ENCODE measurements at places on chromosomes 13 and 19.

DNA sequence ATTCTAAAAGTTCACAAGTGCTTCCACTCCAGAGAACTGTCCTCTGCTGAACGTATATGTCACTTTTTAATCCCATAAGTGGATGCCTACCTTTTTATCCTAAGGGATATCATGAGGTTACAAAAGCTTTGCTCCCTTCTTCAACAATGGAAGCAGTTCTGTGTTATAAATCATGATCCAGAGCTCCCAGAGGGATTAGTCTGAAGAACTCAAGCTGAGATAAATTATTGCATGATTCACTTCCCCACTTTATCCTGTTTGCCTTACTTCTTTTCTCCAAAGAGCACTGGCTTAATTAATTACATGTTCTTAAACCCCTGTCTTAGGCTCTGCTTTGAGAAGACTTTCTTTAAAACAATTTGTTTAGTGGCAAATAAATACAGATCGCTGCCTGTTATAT, 246.7 kb downstream of the PCDH17 start:
- no peak for DNase-seq

- DNase-seq = no peak
Measured at GRCh38 chr19:10554760-10555609, 10.8 kb downstream of the KRI1 start.

DNA sequence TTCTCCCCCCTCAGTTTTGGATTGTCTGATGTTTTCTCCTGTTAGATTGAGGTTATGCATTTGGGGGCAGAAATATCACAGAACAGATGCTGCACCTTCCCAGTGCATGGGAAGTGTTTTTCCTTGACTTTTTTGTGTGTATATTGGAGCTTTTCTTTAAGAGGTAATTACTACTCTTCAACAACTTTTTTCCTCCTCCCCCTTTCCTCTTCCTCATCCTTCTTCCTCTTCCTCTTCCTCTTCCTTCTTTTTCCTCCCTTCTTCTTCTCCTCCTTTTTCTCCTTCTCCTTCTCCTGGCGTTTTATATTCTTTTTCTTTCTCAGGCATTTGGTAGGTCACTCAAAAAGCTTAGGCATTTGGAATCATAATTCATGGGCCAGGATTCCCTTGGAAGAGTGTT, 18.1 kb upstream of the SPATA13 start:
- no peak for DNase-seq

DNA sequence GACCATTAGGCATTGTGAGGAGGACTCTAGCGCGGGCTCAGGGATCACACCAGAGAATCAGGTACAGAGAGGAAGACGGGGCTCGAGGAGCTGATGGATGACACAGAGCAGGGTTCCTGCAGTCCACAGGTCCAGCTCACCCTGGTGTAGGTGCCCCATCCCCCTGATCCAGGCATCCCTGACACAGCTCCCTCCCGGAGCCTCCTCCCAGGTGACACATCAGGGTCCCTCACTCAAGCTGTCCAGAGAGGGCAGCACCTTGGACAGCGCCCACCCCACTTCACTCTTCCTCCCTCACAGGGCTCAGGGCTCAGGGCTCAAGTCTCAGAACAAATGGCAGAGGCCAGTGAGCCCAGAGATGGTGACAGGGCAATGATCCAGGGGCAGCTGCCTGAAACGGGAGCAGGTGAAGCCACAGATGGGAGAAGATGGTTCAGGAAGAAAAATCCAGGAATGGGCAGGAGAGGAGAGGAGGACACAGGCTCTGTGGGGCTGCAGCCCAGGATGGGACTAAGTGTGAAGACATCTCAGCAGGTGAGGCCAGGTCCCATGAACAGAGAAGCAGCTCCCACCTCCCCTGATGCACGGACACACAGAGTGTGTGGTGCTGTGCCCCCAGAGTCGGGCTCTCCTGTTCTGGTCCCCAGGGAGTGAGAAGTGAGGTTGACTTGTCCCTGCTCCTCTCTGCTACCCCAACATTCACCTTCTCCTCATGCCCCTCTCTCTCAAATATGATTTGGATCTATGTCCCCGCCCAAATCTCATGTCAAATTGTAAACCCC, 2.8 kb upstream of the CEACAM5 start:
- no peak for DNase-seq

- DNase-seq = no peak
Measured at GRCh38 chr19:29884466-29884865, 57.6 kb upstream of the URI1 start.

DNA sequence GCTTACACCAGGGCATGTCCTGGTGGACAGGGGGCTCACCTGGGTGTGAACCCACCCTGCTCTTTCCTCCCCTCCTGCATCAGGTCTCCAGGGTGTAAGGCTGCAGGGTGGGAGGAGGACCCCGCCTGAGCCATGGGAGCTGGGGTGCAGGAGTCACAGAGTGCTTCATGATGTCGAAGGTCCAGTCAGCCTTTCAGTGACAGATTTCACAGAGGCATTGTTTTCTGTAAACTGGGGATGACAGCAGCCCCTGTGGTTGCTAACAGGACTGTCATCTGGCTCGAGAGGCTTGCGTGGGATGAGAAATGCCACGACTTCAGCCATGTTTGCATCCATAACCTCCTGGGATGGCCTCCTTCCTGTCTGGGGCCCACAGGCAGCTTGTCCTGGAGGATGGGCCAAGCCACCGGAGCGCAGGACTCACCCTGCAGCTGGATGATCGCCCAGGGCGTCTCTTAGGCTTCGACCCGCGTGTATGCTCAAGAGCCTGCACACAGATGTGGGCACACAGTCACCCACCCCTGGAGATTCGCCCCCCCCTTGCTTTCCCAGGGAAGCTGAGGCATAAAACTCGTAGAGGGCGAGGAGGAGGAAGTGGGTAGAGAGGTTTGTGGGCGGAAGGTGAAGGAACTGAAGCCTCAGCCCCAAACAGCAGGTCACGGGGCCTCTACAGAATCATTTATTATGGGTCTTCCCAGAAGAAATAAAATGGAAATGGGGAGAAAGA, 4.9 kb downstream of the NANOS3 start:
- no peak for DNase-seq

GRCh38 chr13:48161530-48162179, 66.8 kb upstream of the MED4 start:
- no peak for DNase-seq

DNA sequence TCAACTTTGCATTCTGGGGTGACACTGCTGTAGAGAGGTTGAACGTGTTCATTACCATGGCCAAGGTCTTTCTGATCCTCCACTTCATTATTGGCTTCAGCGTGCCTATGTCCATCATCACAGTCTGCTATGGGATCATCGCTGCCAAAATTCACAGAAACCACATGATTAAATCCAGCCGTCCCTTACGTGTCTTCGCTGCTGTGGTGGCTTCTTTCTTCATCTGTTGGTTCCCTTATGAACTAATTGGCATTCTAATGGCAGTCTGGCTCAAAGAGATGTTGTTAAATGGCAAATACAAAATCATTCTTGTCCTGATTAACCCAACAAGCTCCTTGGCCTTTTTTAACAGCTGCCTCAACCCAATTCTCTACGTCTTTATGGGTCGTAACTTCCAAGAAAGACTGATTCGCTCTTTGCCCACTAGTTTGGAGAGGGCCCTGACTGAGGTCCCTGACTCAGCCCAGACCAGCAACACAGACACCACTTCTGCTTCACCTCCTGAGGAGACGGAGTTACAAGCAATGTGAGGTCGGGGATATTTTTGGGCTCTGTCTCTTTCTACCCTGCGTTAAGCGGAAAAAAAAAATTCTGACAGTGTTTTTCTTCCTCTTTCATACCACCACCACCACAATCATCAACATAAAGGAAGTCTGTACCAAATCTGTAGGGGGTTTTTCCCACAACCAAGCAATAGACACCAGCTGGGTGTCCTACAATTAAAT, 29.5 kb downstream of the FPR3 start:
- no peak for DNase-seq

DNA sequence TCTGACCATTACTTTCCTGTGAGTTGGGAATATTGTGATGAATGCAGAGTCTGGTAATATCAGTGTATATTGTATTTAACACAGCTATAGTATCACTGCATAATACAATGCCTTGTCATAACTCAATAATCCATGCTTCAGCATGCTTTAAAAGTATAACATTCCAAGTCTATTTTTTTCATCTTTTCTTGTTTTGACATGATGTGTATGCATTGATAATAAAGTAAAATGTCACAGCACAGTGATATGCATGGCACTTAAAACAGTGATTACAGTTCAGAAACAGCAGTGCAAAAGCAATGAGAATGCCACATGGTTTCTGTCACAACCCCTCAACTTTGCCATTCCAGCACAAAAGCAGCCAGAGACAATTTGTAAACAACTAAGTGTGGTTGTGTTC, 17.8 kb downstream of the KATNAL1 start:
- no peak for DNase-seq

DNA sequence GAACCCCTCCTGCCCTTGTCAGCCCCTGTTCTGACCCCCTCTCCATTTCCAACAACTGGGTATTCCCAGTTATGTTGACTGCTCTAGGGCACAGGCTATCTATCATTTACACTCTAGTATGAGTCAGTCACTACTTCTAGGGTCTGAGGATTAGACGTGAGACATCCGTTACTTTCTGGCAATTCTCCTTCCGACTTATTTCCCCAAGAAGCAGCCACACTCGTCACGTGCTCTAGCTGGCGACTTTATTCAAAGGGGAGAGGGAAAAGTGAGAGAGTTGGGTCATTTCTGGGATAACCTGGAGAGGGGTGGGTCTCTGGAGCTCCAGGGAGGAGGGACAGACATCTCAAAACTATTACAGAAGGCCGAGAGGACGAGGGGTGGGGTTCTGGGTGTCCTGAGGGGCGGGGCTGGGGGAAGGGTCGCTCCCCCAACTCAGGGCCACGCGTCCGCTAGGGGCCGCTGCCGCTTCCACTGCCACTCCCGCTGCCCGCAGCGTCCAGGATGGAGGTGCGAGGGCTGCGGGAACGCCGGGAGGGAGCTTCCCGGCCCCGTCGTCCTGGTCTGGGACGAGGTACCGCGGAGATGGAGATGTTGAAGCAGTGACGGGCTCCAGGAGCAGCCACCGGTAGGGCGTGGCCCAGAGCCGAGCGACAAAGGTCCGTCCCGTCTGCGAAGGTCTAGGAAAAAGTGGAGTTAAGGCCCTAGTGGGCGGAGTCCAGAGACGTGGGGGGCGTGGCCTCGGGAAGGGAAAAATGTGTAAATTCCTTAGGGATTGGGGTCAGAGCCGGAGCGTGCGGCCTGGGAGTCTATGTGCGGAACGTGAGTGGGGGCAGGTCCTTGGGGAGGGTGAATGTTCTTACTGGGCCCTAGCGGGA, 8.9 kb downstream of the RTBDN start:
- peak; percentile 15 for DNase-seq

Measured in frontal cortex (tissue), 4 donors.